ENCODE measurements at places on chromosomes 1 and 21.

GRCh38 chr21:45260191-45260825 lies 27.4 kb downstream of the POFUT2 start:
- DNase-seq, result no peak

DNA sequence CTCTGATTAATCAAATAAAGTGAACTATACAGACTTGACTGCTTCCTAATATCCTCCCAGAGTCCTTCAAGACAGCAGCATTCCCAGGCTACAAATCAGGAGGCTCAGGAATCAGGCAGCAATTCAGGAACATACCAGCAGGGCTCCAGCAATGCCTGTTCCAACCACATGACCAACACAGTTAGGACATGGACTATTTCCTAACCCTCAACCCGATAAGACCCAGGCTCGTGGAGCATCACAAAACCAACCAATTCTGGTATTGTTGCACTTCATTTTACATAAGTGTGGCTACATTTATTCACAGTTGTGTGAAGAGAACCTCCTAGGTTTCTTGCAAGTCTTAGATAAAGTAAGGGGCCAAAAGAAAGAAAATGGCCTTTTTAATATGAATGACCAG lies 546.2 kb upstream of the ADGRL2 start:
- DNase-seq, result no peak

- DNase-seq, result no peak
Observed at GRCh38 chr1:2594641-2595131, 8.1 kb downstream of the PRXL2B start.

DNA sequence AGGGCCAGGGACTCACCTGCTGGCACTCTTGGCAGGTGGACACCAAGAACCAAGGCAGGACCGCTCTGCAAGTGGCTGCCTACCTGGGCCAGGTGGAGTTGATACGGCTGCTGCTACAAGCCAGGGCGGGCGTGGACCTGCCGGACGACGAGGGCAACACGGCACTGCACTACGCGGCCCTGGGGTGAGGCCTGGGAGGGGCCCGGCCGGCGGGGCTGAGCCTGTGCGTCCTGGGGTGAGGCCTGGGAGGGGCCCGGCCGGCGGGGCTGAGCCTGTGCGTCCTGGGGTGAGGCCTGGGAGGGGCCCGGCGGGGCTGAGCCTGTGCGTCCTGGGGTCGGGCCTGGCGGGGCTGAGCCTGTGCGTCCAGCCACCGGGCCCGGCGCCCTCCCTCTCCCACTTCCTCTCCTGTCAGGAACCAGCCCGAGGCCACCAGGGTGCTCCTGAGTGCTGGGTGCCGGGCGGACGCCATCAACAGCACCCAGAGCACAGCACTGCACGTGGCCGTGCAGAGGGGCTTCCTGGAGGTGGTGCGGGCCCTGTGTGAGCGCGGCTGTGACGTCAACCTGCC lies 4.6 kb upstream of the MMP23B start:
- DNase-seq, result no peak

DNA sequence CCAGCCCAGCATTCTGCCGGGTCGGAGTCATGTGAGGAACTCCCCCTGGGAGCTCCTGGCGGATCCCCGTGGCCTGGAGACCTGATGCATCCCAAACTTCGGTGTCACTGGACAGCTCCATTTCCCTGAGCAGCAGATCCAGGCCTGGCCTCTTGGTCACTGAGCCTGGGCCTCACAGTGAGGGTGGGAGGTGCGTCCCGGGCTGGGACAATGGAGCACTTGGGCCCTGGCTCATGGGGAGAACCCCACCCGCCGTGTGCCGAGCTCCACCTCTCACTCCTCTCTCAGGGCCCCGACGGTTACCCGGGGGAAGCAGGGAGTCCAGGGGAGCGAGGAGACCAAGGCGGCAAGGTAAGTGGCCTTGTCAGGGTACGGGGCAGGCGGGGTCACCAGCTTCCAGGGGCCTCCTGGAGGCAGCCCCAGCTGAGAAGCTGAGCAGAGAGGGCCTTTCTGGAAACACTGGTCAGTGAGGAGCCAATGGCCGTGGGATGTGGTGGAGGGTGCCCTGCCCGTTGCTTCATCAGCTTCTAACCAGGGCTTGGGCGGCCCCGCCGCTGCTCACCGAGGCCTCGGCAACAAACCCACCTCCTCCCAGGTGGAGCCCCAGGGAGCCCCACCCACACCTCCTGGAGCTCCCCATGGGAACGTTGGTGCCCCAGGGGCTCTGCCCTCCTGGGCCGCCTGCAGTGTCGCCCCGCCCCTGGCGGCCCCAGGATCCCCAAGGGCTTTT lies 19.8 kb downstream of the COL6A2 start:
- no peak for DNase-seq

DNA sequence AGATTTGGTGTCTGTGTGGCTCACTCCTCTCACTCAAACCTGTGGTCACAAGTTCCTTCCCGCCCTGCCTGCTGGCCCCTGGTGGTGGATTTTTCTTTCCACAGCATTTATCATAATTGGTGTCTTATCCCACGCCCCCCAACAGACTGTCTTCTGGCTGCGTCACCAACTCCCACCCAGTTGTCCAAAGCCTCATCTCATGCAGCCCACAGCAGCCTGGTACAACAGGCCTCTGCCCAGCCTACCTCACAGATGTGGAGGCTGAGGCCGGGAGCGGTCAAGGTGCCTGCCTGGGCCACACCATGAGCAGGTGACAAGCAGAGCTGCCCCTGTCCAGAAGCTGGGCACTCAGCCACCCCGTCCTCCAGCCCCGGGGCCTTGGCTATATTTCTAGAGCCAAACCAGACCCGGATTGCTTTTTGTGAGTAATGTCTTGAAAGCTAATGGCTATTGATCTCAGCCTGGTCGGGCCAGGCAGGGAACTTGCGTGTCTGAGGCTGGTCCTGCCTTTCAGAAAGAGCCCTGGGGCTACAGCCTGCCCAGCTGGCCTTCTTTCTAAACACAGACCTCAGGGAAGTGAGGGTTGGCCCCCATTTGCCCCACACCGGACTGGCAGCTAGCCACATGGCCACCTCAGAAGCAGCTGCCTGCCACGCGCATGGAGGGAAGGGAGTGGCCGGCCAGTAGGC lies 2.6 kb downstream of the KCNAB2 start:
- DNase-seq, result no peak

GRCh38 chr1:229570891-229571516 lies 12.5 kb upstream of the ABCB10 start:
- no peak for DNase-seq

DNA sequence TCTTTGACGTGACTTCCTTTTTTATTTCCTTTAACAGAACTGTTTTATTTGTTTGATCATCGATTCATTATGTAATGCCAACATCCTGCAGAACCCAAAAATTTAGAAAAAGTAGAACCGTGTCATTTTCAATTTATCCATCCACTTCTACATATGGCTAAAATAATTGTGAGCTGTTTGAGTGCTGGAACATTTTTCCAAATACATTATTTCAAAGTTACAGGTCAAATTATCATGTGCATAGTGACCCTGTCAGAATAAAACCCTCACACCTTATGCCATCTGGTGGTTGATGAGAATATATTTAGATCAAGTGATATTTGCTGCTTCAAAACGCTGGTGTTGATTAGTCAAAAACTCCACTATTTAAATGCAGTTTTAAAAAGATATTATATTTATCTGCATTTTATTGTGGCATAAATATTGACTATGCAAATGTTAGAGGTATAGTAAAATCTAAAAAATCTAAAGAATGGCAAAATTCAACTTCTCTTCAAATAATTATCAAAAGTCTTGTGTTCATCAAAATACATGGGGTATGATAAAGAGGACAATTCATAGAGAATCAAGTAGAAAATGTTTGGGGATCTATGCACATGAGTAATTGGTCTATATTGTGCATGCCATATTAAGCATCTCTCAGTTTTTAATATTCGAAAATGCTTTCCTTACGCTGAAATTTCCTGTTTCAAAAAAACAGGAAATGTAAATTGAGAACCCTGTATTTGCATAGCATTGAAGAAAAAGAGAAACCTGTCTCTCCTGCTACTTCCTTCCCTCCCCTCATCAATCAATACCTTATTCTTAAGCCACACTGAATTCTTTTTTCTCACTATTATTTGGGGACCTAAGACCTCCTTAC lies 39.7 kb downstream of the UBE2U start:
- DNase-seq, result no peak

DNA sequence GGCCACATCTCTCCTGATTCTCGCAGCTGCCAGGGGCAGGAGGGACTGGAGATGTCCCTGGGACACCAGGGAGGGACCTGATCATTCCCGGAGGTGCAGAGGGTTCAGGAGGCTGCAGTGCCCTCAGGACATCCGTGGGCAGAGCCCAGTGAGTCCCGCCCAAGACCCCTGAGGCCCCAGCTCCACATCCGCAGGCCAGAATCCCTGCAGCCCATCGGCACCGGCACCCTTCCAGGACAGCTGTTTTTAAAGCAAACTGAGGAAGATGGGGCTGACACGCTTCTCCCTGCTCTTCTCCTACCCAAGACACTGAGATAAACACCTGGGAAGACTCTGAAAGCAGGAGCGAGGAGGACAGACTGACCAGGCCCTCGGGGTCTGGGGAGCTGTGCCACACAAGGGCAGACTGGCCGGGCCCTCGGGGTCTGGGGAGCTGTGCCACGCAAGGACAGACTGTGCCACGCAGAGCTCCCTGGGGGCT lies 25.5 kb downstream of the SLC19A1 start:
- DNase-seq, result no peak

DNA sequence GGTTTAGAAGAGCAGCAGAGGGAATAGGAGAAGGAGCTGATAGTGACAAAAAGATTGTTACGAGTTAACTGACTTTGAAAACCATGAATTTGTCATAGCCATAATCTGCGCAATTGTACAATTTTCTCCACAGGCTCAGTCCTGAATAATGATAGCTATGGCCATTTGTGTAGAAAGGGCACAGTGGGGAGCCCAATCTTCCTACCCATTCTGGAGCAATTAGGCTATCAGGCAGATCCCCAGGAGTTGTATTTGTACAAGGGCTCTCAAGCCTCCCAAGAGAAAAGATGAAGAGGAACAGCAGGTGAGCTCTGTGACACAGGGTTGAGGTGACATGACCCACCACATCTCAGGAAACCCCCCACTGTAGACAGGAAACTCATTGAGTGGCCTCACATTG lies 42.1 kb upstream of the SAMD13 start:
- no peak for DNase-seq

- DNase-seq, result no peak
Observed at GRCh38 chr1:239755107-239755912, 336.4 kb upstream of the FMN2 start.

GRCh38 chr1:234967121-234967520 lies 161.5 kb downstream of the TOMM20 start:
- no peak for DNase-seq

GRCh38 chr1:154595621-154596020 lies 12.4 kb downstream of the ADAR start:
- no peak for DNase-seq

GRCh38 chr21:19981938-19982337 lies 1016.3 kb upstream of the NCAM2 start:
- DNase-seq, result no peak

DNA sequence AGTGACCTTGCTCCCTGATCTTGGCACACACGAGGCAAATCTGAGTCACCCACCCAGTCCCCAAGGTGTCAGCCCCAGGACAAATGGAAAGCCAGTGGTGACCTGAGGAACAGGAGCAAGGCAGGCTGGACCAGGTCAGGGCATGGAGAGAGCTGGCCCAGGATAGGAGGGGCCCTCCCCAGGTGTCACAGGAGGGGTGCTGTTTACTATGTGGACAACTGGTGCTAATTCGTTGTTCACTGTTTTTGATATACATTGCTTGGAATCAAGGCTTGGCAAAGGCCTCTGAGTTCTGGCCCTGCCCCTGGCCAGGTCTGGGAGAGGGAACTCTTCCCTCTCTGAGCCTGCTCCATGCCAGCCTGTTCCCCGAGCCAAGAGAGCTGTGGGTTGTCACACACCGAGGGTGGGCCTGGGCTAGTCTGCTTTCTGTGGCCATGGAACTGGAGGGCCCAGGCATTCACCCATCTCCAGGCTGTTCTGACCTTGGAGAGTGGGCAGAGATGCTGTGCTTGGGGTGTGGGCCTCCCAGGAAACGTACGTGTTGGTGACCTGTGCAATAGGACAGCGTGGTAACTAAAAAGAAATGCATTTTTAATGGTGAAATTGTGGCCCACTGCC lies 41.8 kb downstream of the CRYAA start:
- DNase-seq, result no peak

DNA sequence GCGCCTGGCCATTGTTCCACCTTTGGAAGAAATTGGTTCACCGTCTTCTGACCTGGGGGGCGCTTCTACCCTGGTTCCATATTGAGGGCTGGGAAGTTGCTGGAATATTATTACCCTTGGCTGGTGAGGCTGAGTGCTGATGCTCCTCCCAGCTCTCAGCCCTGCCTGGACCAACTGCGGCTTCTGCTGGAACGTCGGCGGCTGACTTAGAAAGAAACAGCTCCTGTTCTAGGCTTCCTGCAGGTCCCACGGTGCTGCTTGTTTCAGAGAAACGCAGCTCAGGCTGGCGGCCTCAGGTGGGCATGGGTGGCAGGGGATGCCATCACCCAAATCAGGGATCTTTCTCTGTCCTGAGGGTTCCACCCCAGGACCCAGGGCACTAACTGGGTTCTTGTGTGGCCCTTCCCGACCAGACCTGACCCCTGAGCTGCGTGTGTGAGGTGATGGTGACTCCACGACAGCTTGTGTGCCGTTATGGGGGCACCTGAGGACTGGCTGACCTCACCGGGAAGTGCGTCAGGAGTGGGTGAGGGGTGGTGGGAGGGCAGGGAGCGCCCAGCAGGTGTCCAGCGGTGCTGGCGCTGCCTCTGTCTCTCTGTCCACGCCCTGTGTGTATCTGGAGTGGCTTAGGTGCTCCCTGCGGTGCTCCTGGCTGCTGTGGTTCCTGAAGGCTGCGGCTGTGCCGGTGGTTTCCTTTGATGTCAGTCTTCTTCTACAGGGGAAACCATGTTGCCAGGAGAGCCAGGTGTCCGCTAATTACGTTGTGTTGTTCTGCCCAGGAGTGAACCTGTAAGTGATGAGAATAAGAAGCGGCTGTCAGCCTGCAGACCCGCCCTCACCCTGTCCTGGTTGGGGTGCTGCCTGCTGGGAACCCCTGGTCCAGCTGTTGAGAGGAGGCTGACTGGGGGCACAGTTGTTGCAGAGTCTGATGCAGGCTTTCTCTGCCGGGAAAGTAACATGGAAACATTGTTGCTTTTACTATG lies 8.9 kb downstream of the SKI start:
- DNase-seq, result no peak
